ENCODE measurements at places on chromosomes 16 and 17.

GRCh38 chr16:75294773-75295459, 43.5 kb upstream of the BCAR1 start:
- no peak for DNase-seq

GRCh38 chr17:66387392-66387981, 85.1 kb downstream of the PRKCA start:
- DNase-seq = no peak

GRCh38 chr17:33572615-33573014, 279.5 kb upstream of the ASIC2 start:
- DNase-seq = no peak

DNA sequence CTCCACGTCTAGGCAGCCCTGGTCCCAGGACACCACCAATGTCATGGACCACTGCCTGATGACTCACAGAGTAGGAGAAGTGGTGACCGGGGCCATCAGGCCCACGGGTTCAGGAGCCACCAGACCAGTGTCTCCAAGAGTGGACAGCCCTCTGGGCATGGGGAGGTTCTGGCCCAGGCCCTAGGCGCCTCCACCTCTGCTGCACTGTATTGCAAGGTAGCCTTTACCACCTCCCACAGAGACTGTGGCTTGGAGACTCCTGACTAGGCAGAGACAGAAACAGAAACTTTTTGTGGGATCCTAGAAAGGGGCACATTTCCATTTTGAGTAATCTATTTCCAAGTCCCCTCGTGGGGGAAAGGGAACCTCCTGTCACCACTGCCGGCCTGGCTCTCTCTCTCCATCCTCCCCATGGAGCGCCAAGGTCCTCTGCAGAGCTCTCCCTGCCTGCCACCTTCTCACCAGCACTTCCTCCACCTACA, 2.9 kb downstream of the CDIP1 start:
- DNase-seq = no peak

GRCh38 chr17:77930780-77931768, 27.4 kb upstream of the TNRC6C start:
- DNase-seq = no peak

GRCh38 chr16:31253642-31254045, 6.1 kb upstream of the ITGAM start:
- DNase-seq = peak; percentile 23

- no peak for DNase-seq
Observed at GRCh38 chr16:74100395-74101326, 196.0 kb upstream of the PSMD7 start.

- DNase-seq = no peak
Observed at GRCh38 chr17:64357191-64357981, 33.3 kb downstream of the PECAM1 start.

- peak; percentile 77 for DNase-seq
Observed at GRCh38 chr17:50210240-50211225, 9.1 kb upstream of the COL1A1 start.

DNA sequence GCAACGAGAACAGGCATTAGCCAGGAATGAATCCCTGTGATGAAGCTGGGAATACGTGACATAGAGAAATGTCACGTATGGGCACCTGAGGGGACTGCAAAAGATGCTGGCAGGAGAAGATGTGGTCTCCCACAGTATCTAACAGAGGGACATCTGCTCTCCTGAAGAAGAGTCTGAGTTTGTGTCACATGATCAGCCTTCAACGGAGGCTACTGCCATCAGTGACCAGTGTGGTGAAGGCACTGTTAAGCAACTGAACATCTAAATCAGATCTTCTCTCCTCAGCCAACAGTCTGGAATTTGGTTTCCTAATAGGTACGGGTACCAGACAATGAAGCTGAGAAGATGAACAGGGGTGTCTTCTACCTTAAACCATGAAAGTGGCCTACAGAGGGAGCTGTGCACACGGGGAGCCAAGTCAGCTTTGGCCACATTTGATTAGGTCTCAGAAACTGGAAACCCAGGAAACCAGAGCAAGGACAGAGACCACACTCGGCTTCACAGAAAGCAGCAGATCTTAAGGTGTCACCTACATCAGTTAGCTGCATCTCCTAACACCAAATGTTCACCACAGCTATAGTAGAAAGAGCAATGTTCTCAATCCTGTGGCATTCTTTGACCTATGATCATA, 41.8 kb downstream of the BRD7 start:
- DNase-seq = no peak

DNA sequence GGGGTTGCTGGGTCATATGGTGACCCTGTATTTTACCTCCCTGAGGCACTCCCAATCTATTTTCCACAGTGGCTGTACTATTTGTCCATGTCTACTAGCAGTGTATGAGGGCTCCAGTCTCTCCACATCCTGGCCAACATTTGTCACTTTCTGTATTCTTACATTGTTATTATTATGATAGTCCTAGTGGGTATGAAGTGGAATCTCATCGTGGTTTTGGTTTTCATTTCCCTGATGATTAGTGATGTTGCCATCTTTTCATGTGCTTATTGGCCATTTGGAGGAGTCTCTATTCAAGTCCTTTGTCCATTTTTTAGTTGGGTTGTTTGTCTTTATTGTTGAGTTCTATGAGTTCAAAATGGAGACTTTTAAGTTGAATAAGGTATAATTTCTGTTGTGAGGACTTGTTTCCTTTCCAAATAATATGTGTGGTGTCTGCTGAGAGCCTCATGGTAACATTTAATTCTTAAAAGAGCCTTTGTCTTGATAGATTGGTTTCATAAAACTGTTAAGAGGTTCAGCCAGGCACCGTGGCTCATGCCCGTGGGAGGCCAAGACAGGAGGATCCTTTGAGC, 108.2 kb downstream of the RPTOR start:
- DNase-seq = no peak

- no peak for DNase-seq
Observed at GRCh38 chr17:68491381-68492231, 20.6 kb upstream of the PRKAR1A start.

- no peak for DNase-seq
Observed at GRCh38 chr16:74842413-74842812, 67.8 kb upstream of the FA2H start.

- DNase-seq = no peak
Observed at GRCh38 chr17:82179946-82180475, 32.6 kb downstream of the CCDC57 start.

- DNase-seq = peak; percentile 17
Observed at GRCh38 chr17:37092071-37092470, 143.3 kb downstream of the AATF start.

DNA sequence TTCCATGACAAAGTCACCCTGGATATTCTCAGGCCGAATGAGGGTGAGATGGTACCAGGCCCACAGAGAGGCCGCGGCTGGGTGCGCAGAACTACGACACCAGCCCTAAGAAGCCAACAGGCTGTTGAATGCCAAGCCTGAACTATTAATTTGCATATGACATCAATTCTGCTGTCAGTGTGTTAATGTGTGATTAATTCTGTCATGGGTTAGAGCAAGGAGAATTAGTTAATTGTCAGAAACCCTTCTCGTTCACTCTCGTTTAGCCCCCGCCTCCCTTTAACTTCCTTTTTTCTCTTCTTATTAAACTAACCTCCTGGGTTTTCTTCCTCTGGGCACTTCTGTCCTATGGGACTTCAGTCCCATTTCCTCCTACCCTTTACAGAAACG, 123.4 kb downstream of the ZFHX3 start:
- DNase-seq = no peak
